ENCODE measurements at places on chromosomes 7 and 10.

DNA sequence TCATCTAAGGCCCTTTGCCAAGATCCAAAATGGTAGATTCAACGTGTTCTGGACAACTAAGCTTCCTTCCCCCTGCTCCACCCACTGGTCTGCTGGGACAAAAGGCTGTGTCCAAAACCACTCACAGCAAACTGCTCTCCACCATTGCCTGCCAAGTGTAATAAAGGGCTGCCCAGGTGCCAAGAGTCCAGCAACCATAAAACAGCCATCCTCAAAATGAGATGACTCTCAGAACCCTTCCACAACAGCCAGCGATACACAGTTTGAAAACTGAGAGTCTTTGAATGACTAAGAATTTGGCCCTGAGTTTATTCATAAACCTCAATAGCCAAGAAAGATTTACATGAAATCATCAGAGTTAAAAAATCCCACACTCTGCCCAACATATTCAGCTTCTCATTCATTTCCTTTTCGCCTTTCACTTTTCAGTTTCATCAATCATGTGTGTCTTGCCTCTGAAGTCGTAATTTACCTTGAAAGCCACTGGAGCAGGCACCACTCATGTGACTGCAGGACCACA lies 658.1 kb upstream of the MGMT start:
- no peak for DNase-seq

DNA sequence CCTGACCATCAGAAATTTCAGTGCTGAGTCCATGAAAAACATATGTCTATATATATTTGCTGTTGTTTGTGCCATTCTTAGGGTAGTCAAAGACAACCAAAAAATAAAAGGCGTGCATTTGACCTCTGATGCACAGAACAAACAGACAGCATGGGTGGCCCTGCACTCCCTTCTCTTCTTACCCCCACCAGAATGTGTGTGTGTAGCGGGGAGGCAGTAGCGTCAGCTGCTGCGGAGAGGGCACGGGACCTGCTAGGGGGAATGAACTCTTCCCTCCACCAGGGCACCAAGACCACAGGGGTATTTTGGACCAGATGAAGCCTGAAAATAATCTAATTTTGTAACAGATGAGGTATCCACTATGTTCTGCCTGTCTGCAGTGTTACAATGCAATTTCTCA lies 277.7 kb upstream of the ZNF32 start:
- DNase-seq = no peak

- no peak for DNase-seq
Observed at GRCh38 chr10:27912231-27912630, 86.6 kb downstream of the ODAD2 start.

- no peak for DNase-seq
Observed at GRCh38 chr7:31137234-31137633, 85.1 kb downstream of the ADCYAP1R1 start.

- DNase-seq = no peak
Observed at GRCh38 chr7:6482743-6483119, 35.0 kb upstream of the DAGLB start.

DNA sequence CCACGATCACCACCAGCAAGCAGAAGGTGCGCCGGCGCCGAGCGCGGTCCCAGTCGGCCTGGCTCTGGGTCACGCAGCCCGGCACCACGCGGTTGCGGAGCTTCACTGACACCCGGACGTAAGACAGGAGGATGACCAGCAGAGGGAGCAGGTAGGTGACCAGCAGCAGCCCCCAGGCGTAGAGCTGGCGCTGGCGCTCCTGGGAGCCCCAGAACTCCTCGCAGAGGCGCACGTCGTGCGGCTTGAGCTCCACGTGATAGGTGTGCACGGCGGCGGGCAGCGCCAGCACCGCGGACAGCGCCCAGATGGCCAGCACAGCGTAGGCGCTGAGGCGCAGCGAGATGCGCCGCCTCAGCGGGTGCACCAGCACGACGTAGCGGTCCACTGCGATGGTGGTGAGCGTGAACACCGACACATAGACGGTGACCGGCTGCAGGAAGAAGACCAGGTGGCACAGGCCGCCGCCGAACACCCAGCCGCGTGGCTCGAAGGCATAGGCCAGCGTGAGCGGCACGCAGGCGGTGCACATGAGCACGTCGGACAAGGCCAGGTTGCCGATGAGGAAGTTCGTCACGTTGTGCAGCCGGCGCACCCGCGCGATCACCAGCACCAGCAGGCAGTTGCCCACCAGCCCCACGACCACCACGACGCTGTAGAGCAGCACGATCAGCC lies 920 bp downstream of the PRLHR start:
- DNase-seq = no peak

GRCh38 chr7:36287371-36288241 lies 102.1 kb upstream of the ANLN start:
- DNase-seq = no peak

DNA sequence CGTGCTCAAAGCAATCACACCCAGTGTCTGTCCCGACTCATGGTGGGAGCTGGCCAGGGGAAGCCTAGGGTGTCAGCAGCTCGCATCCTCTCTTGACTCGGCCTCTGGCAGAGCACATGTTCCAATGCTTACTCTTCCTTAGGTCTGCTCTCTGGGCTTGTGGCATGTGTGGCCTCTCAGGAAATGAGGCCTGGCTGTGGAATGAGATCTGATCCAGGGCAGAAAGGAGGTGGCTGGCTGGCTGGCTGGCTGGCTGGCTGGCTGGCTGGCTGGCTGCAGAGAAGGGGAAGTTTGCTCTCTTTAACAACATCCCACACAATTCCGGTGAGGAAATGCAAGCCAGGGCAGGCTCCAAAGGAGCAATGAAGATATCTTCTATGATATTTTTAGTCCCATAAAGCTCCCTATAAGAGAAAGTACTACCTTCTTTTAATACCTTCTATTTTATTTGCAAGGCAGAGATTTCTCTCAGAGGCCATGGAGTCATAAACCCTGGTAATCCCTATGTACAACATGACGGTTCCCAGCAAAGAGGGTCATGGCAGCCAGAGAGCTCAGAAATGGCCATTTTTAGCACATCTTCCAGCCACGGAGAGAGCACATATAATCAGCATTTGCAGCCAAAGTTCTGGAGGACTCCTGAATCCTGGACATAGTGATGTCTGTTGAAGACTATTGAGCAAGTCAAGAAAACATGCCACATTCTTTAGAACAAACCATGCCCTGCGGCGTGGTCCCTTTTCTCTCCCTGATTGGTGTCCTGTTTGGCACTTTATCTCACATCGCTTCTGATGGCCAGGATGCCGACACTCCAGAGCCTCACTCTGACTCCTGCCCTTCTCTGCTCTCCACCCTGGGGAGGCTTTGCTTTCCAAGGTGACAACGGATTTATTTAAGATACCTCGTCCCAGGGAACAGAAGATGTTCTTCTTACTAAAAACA lies 153.7 kb downstream of the FANK1 start:
- no peak for DNase-seq

DNA sequence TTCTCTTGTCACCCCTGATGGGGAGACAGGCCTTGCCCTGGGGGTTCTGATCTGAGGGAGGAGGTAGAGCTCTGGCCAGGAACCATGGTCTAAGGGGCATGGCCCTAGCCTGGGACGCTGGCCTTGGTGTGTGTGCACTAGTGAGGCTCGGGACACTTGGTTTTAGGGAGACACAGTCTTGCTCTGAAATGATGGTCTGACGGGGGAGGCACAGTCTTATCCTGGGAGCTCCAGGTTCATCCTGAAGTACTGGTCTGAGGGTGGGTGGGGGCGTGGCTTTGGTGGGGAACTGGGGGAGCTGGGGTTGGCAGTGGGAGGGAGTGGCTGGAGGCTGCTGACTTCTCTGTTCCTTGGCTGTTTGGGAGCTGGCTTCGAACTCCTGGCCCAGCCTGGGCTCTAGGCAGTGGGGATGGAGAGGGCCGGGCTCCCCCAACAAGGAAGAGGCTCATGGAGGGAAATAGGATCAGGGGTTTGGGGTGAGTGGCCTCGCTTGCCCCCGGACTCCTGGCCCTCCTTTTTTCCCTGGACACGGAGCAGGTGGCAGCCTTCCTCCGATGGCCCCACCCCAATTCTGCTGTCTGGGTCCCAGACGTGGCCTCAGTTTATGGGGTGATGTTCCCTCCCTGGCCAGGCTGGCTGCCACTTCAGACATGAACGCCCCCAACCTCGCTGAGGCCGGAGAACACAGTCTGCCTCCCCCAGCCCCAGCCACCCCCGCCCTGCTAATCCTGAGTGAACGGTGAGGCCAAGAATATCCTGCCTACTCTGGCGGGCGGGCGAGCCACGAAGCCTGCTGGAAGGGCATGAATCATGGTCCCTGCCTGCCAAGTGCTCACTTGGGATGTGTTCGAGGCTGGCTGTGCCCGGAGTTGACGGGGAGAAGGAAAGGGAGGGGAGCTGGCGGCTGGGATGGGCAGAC lies 43.5 kb downstream of the TMEM270 start:
- no peak for DNase-seq

GRCh38 chr10:127585519-127586023 lies 36.5 kb downstream of the NPS start:
- no peak for DNase-seq

GRCh38 chr10:31921031-31921430 lies 7.6 kb downstream of the ARHGAP12 start:
- DNase-seq = no peak

DNA sequence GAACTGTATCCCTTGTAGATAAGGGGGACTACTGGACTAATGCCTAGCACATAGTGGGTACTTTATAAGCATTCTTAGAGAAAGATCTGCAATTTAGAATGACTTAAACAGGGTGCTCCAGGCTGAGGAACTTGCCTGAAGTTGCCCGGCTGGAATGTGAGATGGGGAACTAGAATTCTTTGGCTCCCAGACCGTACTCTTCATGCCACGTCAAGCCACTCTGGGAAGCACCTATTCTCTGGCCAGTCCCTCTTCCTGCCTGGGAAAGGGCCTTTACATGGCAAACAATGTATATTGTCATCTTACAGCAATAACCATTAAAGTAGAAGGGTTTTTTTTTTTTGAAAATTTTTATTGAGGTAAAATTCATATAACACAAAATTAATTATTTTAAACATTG lies 34.5 kb downstream of the ATXN7L1 start:
- no peak for DNase-seq

- DNase-seq = no peak
Observed at GRCh38 chr7:44411306-44411705, 79.2 kb downstream of the NUDCD3 start.

GRCh38 chr7:15554081-15554480 lies 7.7 kb downstream of the AGMO start:
- no peak for DNase-seq

- DNase-seq = no peak
Observed at GRCh38 chr7:130369831-130370550, 10.3 kb upstream of the CPA1 start.

DNA sequence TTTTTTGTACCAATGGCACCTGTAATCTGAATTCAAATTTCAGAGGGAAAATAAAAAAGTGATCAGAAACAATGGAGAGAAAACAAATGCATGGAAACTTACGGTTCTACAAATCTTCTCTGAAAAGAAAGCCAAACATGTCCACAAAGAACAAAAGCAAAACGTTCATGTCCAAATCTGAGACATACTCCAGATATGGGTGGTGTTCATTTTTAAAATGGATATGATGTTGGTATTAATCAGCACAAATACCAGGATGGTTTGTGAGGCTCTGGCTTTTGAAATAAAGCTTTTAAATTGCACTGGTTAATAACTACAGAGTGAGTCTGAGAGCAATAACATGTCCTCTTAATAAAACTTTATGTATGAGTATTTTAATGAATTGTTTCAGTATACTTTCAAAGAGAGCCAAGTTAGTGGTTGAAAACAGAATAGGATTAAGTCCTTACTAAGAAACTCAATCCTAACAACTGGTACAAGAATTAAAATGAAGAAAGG lies 366.4 kb downstream of the INHBA start:
- no peak for DNase-seq

GRCh38 chr7:1267016-1267900 lies 34.6 kb downstream of the UNCX start:
- DNase-seq = no peak

- no peak for DNase-seq
Observed at GRCh38 chr10:118629211-118629610, 33.8 kb upstream of the PRLHR start.

DNA sequence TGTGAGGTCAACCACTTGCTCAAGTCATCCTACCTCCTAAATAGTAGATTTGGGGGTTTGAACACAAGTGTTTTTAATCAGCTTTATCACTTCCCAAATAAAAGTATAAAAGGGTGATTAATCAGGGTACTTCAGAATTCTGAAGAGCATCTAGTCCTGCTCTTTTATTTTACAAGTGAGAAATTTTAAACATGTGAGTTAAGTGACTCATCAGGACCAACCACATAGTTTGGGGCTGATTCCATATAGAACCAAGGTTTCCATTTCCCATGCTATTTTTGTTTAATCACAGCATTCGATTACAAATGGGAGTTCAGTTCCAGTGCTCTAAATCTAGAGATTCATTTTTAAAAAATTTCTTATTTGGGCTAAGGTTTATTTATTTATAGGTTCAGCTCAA lies 113.4 kb downstream of the GPR158 start:
- no peak for DNase-seq

DNA sequence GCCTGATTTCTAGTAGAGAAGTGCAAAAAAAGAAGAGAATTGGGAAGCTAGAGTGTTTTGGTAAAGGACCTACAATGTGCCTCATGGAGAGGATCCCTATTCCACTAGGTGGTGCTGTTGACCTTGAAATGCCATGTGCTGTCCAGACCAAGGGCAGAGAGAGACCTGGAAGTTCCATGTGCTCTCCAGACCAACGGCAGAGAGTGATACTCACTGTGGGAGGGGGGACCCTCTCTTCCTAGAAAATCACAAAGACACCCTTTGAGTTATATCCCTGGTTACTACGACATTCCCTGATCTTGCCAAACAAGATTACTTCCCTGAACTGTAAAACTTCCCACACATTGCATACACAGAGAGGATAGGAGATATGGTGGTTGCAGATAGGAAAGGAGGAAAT lies 212.7 kb upstream of the ZNF804B start:
- peak; percentile 37 for DNase-seq

- no peak for DNase-seq
Observed at GRCh38 chr10:7039859-7040258, 371.0 kb downstream of the SFMBT2 start.

- no peak for DNase-seq
Observed at GRCh38 chr7:50497068-50497642, 47.0 kb upstream of the FIGNL1 start.

DNA sequence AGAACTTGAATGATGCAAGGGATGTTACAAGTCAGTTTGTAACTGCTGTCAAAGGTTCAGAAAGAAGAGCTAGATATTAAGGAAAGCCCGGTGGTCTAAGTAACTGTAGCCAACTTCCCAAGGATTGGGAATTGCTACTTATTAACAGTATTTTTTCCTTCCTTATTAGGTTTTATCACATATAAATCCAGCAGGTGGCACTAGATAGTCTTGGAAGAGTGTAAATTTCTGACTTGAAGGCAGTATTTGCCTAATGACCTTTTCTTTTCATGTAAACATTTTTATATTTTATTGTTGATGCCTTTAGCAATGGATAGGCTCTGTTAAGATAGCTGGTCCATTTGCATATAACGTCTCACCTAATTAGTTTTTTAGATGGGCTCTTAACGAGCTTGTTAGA lies 51.2 kb downstream of the ANLN start:
- peak; percentile 42 for DNase-seq

DNA sequence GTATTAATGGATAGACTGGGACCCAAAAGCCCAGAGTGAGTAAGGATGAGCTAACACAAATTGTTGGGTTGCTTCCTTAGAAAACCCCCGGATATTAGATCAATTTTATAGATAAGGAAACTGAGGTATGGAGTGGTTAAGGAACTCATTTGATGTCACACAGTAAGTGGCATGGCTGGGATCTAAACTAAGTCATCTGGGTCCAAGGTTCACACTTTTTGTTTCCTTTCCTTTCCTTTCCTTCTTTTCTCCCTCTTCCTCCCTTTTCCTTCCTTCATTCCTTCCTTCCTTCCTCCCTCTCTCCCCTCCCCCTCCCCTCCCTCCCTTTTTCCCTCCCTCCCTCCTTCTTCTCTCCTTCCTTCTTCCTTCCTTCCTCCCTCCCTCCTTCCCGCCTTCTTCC lies 469.5 kb downstream of the TYW1 start:
- no peak for DNase-seq

Data from Caki2 (cell line).